Left ventricle myocardium superior (tissue), 1 donor: ENCODE measurements at places on chromosomes 12 and 14. TPM values are rescaled to one million over a fixed set of nuclear protein-coding genes. Genes with fewer than 3 reads are reported as not detected.

The GPR65 gene
- 0.42 TPM for total RNA-seq

The LPAR5 gene
- total RNA-seq = 8.6 TPM

The CISTR gene
- total RNA-seq = 2.4 TPM

The C3AR1 gene
- total RNA-seq = 6.9 TPM

The KRT4 gene
- not detected for total RNA-seq

The HOXC6 gene
- total RNA-seq = 0.15 TPM

The NTN4 gene
- total RNA-seq = 76.5 TPM

The ST8SIA1 gene
- 2.6 TPM for total RNA-seq

The INHBC gene
- total RNA-seq = not detected

The OTX2 gene
- total RNA-seq = not detected

The FOXN4 gene
- total RNA-seq = not detected

The GPR68 gene
- 0.35 TPM for total RNA-seq

The RNF212B gene
- total RNA-seq = not detected

The POP5 gene
- 34.0 TPM for total RNA-seq

The TMEM233 gene
- 0.25 TPM for total RNA-seq

The CCDC196 gene
- not detected for total RNA-seq

The AQP2 gene
- total RNA-seq = not detected

The SLC25A21 gene
- total RNA-seq = 0.89 TPM

The SLCO1A2 gene
- not detected for total RNA-seq

The CCDC177 gene
- total RNA-seq = not detected

The ADIPOR2 gene
- 32.5 TPM for total RNA-seq

The KIAA0586 gene
- total RNA-seq = 12.0 TPM

The MUCL1 gene
- not detected for total RNA-seq

The OR6C2 gene
- not detected for total RNA-seq

The GPRC5A gene
- 1.9 TPM for total RNA-seq

The VWF gene
- total RNA-seq = 275 TPM

The KRT6B gene
- not detected for total RNA-seq

The MARCHF9 gene
- total RNA-seq = 15.6 TPM

The SCNN1A gene
- 1.7 TPM for total RNA-seq

The PLEKHD1 gene
- total RNA-seq = 0.37 TPM

The SERPINA9 gene
- not detected for total RNA-seq

The SLC25A47 gene
- total RNA-seq = not detected

The ADAM20 gene
- 0.57 TPM for total RNA-seq
